Stimulated activated CD4-positive, alpha-beta T cell treated with anti-CD3 and anti-CD28 coated beads, Interleukin-1b, Interleukin-23, amount 100 ng/mL, for 1 hour (primary cell): ENCODE measurements at places on chromosomes 3 and 15.

- no peak for DNase-seq
These were observed 7.8 kb downstream of the SPG21 start for GRCh38 chr15:64981812-64982431.

DNA sequence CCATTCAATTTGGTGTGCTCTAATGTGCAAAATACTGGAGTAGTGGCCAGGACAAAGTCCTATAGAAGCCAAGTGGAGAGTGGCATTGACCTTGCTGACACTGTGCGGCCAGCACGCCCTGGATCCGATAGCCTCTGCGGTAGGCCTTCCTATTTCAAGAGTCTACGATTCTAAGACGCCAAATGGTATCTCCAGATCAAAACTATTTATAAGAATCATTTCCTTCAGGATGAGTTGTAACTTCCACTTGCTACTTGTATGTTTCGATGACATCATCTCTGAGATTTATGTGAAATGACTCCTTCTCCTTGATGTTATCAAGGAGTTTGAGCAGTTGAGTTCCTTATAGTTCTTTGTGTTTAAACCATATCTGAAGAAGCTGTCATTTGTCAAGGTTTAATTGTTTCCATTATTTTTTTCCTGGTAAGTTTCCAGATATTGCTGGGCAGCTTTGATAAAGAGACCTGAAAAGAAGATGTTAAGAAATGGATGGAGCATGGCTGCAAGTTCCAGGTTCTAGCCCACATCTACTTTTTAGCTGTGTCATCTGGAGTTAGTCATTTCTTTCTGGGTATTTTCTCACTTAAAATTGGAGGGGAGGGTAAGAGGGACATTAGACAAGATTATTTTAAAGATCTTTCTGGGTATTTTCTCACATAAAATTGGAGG is 71.8 kb downstream of the TMEM44 start:
- DNase-seq = no peak

GRCh38 chr15:90160781-90161727 is 40.1 kb upstream of the SEMA4B start:
- DNase-seq = no peak

GRCh38 chr3:134038071-134038491 is 8.4 kb upstream of the SLCO2A1 start:
- DNase-seq = no peak

DNA sequence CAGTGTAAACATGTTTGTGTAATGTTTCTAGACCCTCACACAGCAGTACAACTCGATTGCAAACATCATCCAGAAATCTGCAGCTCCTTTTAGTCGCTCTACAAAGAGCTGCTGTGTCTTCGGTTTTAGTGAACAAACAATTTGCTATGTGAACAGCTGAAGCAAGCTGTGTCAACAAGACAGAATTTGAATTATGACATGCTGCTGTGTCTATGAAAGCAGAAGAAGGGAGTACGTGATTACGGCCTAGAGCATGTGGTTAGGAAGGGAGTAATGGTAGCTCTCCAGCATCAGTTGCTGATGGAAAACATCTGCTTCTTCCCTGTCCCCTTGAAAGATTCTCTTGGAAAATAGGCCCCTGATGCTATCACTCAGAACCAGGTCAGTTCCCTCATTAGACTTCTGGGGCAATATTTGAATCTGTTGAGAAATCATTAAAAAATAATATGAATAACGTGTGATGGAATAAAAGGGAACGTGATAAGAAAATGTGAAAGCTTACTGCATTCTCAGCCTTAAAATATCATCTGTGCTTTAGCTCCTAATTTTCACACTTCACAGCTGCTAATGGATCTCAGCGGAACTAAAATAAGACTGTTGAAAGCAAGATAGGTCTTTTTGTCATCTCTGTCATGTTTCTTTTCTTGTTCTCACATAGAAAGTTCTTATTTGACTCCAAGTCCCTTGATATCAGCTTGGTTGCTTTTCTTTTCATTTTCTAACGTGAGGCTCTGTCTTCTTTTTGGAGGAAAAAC is 891.5 kb downstream of the ROBO2 start:
- DNase-seq = no peak

- no peak for DNase-seq
These were observed 44.5 kb upstream of the C3orf80 start for GRCh38 chr3:160180581-160181216.

DNA sequence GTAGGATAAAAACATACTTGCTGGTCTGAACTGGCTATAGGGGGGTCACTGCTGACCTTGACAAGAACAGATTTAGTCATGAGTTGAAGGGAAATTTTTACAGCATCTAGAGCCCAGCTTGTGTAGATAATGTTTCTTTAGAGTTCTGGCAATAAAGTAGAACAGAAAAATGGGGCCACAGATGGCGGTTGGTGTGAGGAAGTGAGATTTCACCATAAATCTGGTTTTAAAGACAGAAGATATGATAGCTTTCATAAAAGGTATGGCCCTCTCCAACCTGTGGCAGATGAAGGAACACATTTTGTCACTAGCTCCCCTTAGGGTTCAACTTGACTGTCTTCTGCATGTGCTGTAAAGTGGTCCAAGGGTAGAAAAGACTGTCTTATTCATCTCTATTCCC is 24.3 kb upstream of the IMPDH2 start:
- DNase-seq = no peak

DNA sequence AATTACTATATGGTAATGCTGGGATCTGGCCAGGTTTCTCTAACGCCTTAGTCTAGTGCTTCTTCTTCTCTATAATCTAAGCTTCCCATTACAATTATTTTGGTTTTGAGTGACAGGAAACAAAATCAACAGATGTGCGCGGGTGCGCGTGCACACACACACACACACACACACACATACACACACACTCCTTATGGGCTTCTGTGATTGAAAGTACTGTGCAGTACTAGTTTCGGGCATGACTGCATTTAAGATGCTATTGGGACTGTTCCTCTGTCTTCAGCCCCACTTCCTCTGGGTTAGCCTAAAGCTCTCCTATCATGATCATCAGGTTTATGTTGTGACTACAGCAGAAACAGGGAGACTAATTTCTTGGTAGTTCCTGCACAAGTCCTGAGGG is 32.2 kb downstream of the EPHB1 start:
- DNase-seq = no peak

GRCh38 chr15:77797270-77797669 is 164.6 kb upstream of the LINGO1 start:
- DNase-seq = no peak

DNA sequence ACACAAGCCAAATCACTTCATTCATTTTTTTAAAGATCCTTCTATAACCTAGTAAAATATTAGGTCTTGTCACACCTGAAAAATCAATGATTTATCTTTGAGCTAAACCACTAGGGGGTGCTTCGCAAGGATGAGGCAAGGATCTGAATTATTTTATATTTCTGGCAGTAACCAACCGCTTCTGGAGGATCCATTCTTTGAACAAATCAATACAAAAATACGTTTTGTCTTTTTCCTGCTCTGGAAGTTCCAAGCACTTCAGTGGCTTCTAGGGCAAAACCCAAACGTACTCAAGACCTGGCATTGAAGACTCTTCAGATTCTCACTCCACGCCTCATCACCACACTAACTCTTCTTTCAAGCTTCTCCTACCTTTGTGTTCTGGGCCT is 486 bp downstream of the LSG1 start:
- no peak for DNase-seq

- no peak for DNase-seq
These were observed 32.8 kb upstream of the SLC9A9 start for GRCh38 chr3:143881095-143881494.

DNA sequence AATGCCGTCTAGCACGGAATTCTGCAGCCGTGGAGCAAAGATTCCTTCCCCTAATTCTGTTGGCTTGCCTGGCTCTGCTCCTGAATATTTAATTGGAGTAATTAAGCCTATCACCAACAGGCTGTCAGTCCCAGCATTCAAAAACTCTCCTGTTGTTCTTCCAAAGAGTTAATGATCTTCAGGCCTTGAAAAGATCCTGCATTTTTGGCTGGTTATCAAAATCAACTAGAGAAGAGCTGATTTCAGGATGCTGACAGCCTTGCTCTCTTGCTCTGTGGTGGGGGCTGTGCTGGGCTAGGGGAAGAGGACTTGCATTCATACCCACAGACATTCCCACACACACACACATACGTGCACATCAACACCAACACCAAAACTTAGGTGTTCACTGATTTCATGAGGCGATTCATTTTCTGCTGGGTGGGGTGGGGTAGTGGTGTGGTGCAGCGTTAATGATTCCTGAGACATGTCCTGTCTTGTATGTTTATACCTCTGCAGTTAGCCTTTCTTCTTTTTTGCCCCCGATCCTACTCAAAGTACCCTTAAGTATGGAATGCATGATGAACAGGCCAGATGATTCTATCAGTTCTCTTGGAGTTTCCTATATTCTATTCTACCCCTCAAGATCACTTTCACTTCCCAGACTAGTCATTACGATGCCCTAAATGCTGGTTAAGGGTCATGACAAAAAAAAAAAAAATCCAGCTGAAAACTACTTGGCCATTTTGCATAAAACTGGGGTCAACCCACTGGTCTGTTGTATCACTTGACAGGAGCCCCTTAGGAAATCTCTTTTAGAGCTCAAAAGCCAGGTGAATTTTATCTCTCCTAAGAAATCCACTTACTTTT is 42.3 kb downstream of the CPN2 start:
- no peak for DNase-seq

GRCh38 chr3:99883693-99884092 is 66.0 kb downstream of the CMSS1 start:
- no peak for DNase-seq

GRCh38 chr3:61612211-61613194 is 51.1 kb downstream of the PTPRG start:
- DNase-seq = no peak

DNA sequence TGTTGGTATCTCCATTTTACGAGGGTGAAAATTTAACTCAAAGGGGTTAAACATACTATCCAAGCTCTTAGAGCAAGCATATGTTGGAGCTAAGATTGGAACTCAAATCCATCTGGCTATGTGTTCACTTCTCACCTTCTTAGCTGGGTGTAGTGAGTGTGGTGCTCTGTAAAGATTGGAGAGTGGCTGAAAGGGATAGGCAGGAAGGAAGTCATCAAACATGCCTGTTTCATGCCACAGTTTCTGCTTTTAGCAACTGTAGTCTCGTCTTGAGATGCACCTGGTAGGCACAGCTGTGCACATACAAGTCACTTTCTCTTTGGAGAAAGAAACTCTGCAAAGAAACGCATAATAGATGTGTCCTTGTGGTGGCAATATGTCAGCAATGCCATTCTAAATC is 189.1 kb upstream of the MDFIC2 start:
- DNase-seq = no peak

DNA sequence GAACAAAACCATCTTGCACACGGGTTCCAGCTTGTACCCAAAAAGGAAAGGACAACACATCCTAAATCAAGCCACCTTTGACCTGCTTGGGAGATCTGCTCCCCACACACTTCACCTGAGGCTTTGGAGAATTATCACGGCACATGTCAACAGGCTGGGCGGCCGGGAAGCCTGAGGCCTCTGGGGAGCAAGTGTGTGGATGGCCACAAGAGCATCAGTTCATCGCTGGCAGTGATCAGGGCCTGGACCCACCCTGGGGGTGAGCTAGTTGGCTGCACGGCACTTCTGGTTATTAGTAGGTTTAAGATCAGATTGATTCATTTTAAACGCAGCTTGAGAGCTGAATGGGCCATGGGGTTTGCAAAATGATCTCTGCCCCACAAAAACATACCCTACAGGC is 108.5 kb downstream of the CHSY1 start:
- DNase-seq = no peak

GRCh38 chr3:50126287-50127211 is 28.6 kb upstream of the SEMA3F start:
- DNase-seq = no peak

DNA sequence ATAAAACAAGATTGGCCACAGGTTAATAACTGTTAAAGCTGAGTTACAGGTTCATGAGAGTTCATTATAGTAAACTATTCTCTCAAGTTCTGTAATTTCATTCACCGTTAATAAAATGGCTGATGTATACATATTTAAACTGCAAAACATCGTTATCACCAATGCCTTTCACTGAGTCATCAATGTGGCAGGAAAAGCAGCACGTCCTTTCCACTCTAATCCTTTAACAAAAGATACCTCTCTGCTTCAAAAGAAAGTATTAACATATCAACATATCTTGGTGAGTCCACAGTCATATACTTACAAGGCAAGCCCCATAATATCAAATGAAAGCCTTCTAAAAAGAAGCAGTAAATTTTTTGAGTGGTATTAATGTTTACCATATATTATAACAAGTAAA is 54.5 kb downstream of the UACA start:
- DNase-seq = no peak

DNA sequence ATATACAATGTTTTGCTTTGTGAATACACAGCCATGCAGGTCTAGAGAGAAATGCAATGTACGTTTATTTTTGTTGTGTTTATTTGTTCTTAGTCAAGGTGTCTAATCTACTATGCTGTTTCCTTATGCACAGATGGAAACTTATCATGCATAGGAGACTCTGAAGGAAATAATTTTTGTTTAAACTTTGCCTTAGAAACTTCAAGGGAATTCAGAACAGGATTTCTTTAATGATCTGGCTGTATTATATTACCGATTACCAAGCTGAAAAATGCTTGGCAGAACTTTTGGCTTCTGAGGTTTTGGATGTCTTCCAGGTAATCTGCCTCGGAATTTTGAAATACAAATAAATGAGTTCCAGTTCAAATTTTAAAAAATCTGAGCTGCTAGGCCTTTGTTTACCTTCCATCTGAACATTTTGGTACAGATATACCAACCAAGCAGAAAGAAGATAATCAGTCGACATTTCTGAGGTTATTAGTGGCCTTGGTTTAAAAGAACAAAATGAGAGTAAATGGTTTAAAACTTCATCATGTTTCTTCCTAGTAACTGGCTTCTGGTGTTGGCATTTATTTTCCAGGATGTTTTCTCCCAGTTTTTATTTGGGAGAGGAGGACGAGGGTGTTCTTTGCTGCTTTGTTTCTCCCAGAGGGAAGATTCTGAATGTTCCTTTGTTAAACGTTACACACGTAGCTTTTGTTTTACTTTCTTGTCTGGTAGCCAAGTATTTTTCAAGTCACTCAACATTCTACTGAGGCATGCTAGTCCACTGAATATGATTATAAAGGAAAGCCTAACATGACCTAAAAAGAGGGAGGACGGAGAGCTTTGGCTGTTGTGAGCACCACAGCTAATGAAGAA is 421.8 kb upstream of the TBL1XR1 start:
- no peak for DNase-seq

DNA sequence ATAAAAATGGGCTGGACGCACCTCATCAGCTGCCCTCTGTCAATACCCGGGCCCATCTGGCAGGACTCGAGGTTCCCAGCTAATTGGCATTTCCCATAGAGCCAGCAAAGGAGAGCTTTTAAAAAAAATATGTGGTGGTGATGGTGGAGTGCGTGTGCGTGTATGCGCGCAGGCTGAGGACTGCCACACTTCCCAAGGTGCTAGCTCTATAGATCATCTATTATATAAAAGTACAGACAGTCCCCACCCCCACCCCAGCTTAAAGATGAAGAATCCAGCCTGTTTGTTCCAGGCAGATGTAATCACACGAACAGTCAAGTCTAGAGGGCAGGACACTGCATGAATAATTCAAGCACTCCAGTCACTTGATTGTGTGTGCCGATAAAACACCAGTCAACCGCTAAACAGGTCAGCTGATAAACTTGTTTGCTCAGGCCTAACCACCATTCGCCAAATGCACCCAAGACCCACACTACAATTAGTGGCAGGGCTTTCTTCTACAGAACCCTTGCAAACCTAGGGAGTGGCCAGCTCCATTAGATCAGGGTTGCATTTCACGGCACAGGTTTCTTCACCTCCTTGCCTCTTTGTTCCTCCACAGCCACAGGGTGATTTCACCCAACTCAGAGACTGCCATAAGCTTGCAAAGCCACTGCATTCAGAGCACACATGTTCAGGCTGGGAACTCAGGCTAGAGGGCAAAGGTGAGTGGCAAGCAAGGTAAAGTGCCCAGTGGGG is 5.8 kb downstream of the TLE3 start:
- DNase-seq = no peak

- DNase-seq = no peak
These were observed 33.1 kb downstream of the KLHL25 start for GRCh38 chr15:85761635-85762034.
